ENCODE measurements at places on chromosomes 7 and 10.

- DNase-seq: no peak
These were observed 17.8 kb downstream of the CELF2 start for GRCh38 chr10:11035301-11035991.

- no peak for DNase-seq
These were observed 14.9 kb downstream of the CAMK2G start for GRCh38 chr10:73859428-73859783.

DNA sequence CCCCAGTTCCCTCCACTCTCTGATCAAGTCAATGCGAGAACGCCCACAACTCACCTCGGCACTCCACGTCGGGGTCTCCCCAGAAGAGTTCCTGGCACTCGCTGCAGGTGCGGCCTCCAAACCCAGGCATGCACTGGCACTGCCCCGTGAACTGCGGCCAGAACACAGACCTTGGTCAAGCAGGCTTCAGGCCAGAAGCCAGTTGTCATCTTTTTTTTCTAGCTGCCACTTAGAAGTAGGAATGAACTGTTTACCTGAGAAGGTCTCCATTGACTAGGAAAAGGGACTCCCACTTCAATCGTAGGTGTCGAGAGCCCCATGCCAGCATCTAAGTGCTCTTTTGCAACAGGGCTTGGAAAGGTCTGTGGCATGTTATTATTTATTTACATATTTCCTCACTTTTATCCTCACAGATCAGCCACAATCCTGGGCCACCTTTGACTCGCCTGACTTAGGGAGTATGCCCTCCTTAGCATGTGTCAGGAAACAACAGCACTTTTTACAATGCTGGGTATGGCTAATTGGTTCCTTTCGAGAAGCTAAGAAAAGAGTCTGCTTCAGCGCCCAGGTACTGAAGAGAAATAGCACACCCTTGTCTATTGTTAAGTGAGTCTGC, 51.7 kb downstream of the LAMB1 start:
- no peak for DNase-seq

DNA sequence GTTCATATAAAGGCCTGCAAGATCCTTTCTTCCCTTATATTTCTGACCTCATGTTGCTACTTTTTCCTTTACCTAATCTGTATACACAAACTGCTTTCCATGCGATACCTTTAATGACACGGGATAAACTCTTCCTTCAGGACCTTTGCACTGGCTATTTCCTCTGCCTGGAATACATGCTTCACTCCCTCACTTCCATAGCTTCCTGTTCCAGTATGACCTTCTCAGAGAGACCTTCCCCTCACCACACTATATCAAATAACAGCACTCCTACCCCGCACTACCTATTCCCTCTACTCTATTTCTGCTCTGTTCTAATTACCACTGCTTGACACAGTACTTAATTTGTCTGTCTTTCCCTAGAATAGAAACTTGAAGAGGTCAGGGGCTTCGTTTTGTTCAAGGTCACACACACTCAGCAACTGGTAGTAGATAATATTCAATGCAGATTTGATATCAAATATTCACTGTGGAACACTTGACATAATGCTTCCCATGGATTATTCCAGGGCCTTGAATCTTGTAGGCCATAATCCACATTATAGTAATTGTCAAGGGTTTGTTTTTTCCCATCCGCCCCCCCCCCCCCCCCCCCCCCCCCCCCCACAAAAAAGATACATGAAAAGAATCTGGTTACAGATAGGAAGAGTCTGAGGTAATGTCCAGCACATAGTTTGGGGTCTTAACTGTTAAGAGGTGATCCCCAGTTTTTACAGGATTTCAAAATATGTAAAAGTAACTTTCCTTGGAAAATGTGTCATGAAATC, 11.1 kb downstream of the SYPL1 start:
- no peak for DNase-seq

- no peak for DNase-seq
These were observed 19.4 kb downstream of the KAZALD1 start for GRCh38 chr10:101080933-101081931.

- DNase-seq: no peak
These were observed 59.6 kb upstream of the PITRM1 start for GRCh38 chr10:3231951-3232730.

GRCh38 chr10:91883549-91884444, 25.5 kb downstream of the FGFBP3 start:
- DNase-seq: peak; percentile 3

DNA sequence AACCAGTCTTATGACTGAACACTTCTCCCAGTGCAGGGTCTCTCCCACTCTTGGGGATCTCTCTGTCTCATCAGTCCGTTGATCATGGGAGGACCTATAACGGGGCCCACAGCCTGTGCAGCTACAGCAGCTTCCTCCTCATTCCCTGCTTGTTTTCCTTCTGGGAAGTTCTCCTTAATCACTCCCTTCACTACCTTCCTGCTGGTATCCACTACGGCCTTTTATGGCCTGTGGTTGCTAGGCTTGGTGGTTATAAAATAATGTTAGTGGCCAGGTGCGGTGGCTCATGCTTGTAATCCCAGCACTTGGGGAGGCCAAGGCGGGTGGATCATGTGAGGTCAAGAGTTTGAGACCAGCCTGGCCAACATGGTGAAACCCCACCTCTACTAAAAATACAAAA, 3.5 kb upstream of the ZNF282 start:
- DNase-seq: no peak

DNA sequence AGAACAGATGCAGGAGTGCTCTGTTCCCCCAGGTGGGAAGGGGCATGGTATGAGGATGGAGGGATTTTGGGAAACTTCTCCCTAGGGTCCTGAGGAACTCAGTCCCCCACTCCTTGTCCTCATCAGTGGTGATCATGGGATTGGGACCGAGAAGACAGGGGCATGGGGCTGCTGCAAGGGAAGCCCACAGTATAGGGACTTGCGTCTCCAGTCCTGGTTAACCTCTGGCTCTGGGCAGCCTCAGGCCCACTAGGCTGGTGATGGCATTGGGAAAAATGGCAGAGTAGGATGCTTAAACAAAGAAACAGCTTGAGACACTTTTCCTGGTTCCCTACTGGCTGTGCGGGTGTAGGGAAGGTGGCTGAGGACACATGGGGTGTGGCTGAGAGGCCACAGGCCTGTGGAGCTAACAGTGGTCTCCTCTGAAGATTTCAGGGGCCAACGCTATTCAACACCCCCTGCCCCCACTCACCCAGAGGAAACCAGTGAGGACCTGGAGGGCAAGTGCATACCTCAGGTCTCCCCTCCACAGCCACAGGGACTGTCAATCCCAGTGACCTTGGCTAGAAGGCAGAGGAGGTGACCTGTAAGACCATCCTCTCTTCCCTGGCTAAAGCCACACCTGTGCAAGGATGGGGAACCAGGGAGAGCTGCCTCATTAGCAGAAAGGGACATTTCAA, 261.3 kb downstream of the CCSER2 start:
- DNase-seq: no peak

GRCh38 chr7:119177863-119178262, 953.4 kb downstream of the ANKRD7 start:
- DNase-seq: no peak

DNA sequence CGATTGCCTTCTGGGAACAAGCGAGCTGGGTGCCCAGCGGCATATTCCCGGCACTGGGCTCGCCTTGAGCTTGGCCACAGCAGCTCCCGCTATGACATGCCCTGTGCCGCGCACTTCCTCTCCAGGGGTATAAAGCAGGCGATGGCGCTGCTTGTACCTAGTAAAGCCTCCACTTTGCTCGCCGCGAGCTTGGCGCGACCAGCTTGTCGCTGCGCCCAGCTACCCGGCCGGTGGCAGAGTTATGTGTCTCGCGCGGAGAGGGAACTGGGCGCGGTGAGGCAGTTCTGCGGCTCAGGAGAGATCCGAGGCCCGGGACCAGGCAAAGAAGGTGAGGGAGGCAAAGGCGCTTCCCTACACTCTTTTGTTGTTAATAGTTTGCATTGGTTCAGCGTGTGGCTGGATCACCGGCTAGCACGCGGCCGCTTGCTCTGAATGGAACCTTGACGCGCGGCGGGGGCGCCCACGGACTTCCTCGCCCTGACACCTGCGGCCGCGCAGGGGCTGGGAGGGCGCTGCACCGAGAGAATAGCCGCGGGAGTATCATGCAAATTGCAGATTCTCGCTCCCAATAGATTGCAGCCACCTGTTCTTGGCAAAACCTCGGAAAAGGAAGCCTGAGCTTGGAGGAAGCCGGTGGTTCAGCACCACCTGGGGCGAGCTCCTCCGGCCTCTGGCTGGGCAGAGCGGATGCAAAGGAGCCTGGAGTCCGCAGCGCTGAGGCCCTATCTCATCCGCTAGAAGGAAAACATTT, 3.0 kb upstream of the BUB3 start:
- DNase-seq: no peak

GRCh38 chr10:49397036-49397999, 1.4 kb upstream of the DRGX start:
- DNase-seq: no peak

- no peak for DNase-seq
These were observed 43.7 kb downstream of the HIF1AN start for GRCh38 chr10:100579261-100580090.

GRCh38 chr7:124072603-124073309, 39.9 kb upstream of the TMEM229A start:
- DNase-seq: no peak

DNA sequence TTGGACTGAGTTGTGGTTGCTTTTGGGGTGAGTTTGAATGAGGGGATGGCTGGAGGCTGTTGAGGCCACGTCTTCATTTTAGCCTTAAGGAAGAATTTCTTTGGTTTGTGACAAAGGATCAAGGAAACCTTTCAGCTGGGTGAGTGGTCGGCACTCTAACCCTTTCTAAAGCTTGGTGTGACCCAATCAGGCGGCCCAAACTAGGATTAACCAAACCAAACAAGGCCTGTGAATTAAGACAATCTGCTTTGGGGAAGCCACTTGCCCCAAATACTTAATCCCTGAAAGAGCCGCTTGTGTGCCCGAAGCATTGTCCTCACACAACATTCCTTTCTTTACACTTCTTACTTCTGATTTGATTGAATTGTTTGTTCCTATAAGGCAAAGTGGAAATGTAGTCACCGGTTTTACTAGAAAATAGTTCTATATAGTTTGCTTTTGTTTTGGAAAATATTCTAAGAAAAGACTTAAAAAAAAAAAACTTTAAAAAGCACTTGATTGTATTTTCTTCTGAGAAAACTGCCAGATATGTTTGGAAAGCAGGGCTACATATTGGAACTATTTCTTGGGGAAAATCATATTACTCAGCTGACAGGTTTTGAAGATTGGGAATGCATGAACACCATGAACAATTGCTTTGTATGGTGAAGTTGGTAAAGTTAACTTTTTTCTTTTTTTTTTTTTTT, 272.4 kb upstream of the BMPER start:
- no peak for DNase-seq

DNA sequence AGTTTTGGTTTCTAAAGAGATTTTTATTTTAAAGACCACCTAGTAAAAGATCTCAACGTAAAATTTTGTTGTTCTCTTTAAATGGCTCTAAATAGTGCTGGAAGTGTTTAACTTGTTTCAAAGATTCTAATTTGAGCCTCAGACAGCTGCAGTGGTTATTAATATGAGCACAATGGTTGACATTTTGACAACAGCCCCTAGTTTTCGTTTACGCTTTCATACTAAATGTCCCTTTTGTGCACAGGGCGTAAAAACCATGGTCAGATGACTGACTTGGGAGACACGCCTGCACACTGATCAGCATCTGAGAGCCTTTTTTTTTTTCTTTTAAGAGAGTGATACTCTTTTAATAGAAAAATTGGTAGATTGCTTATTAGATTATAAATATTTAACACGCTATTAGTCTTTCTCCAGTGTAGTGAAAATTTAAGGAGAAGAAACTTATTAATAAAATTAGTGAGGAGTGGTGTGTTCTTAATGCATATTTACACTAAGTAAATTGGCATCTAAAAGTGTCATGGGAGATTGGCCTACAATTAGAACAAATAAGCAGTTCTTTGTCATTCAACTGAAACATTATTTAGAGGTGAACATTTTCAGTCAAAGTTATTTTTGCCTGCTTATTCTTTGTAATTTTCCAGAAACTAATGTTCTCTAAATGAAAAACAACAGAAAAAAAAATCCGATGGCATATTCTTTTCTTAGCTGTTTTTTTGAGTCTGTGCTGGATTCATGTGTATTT, 182.8 kb upstream of the PHYHIPL start:
- DNase-seq: no peak

DNA sequence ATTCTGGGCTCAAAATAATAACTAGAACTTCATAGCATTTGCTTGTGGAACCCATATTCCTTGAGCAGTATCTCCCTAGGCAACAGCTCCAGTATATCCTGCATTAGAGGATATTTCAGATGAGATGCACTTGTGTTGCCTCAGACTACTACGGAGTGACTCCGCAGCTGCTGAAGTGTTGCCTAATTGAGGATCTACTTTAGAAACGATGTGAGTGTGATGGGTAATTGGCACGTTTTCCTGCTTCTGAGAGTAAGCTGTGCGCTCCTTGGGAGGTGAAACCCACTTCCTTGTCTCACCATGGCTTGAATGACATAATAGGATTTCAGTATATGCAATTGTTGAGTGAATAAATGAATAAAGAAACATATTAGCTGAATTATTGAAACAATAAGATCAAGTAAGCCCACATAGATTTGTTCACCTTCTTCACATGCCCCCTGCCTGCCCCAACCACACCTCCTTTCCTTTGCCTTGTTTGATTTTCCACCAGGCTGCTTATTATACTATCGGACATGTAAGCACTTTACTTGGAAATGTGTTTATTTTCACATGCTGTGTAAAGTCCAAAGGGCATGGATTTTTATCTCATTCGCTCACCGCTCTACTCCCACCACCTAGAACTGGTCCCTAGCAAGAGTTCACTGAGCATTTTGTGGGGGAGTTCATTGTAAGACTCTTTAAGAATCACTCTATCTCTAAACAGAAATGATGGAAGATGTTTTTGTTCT, 303.8 kb downstream of the KCNMA1 start:
- no peak for DNase-seq

DNA sequence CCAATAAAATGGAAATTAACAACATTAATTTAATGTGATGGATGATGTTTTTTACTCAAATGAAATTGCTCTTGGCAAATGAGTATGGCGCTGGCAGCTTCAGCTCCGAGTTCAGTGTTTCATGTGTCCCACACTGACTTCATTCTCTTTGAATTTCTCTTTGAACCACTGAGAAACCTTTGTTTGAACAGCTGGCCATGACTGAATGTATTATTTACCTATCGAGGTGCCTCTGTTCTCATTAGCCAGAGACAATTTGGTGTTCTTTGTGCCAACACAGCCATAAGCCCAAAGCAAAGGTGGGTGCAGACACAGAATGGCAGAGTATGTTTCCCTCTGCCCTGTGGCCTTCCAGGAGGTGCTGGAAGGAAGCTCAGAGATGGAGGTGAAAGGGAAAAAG, 42.1 kb downstream of the TMEM178B start:
- peak; percentile 92 for DNase-seq

GRCh38 chr10:1521741-1522140, 215.6 kb downstream of the ADARB2 start:
- DNase-seq: no peak

All from SHP77 (cell line).